ENCODE measurements at places on chromosomes 12 and 14. TPM values are rescaled to one million over a fixed set of nuclear protein-coding genes. Genes with fewer than 3 reads are reported as not detected.

TMEM30B gene
- polyA plus RNA-seq: 2.4 TPM

NXPH4 gene
- 1.2 TPM for polyA plus RNA-seq

TMEM63C gene
- 21.2 TPM for polyA plus RNA-seq

KRT82 gene
- not detected for polyA plus RNA-seq

TAS2R9 gene
- polyA plus RNA-seq: not detected

GPR68 gene
- 1.8 TPM for polyA plus RNA-seq

ERP27 gene
- polyA plus RNA-seq: 0.34 TPM

TULP3 gene
- 25.9 TPM for polyA plus RNA-seq

BCL11B gene
- 0.49 TPM for polyA plus RNA-seq

RHOF gene
- polyA plus RNA-seq: 9.3 TPM

MTA1 gene
- 270 TPM for polyA plus RNA-seq
